Bronchus fibroblast of lung (primary cell): ENCODE measurements at places on chromosomes 1 and 21. TPM values are rescaled to one million over a fixed set of nuclear protein-coding genes. Genes with fewer than 3 reads are reported as not detected.

The BTBD8 gene
- total RNA-seq = 1.6 and 3.9 TPM in 2 replicates

The WDR3 gene
- 18.7 and 20.3 TPM in 2 replicates for total RNA-seq

The CCDC17 gene
- under 0.01 and 0.15 TPM in 2 replicates for total RNA-seq

The TMPRSS15 gene
- total RNA-seq = not detected in 2 replicates

The CSMD2 gene
- under 0.01 TPM in 2 replicates for total RNA-seq

The SRGAP2C gene
- 8.3 and 11.6 TPM in 2 replicates for total RNA-seq

The HUNK gene
- under 0.01 and 0.34 TPM in 2 replicates for total RNA-seq

The TPRG1L gene
- total RNA-seq = 10.6 and 10.9 TPM in 2 replicates

The PDC gene
- not detected in 2 replicates for total RNA-seq

The OR14C36 gene
- not detected in 2 replicates for total RNA-seq

The CFAP45 gene
- 0.30 and 0.84 TPM in 2 replicates for total RNA-seq

The MPL gene
- under 0.01 TPM in 1 of 2 replicates, not detected in the other for total RNA-seq

The ZNF648 gene
- under 0.01 TPM in 1 of 2 replicates, not detected in the other for total RNA-seq

The RHEX gene
- not detected in 2 replicates for total RNA-seq

The TAS1R1 gene
- total RNA-seq = 0.15 and 0.17 TPM in 2 replicates

The SUSD4 gene
- under 0.01 and 1.2 TPM in 2 replicates for total RNA-seq

The KIF1B gene
- 14.3 and 15.8 TPM in 2 replicates for total RNA-seq

The TSSK3 gene
- under 0.01 TPM in 1 of 2 replicates, not detected in the other for total RNA-seq

The HSD3B1 gene
- not detected in 2 replicates for total RNA-seq

The ACADM gene
- total RNA-seq = 18.1 and 21.5 TPM in 2 replicates

The ADORA3 gene
- total RNA-seq = not detected in 2 replicates

The NEGR1 gene
- 2.1 and 2.5 TPM in 2 replicates for total RNA-seq

The CR1L gene
- not detected in 2 replicates for total RNA-seq

The NMNAT1 gene
- 8.0 and 8.1 TPM in 2 replicates for total RNA-seq

The TNFRSF14 gene
- 4.5 and 7.7 TPM in 2 replicates for total RNA-seq

The FAM167B gene
- 0.30 and 0.50 TPM in 2 replicates for total RNA-seq

The BECN2 gene
- not detected in 2 replicates for total RNA-seq

The ARHGEF10L gene
- total RNA-seq = 9.1 and 10.7 TPM in 2 replicates

The CASQ1 gene
- 0.15 TPM in 1 of 2 replicates, not detected in the other for total RNA-seq

The ARF1 gene
- total RNA-seq = 589 and 617 TPM in 2 replicates

The CD1B gene
- not detected in 2 replicates for total RNA-seq

The CLIC6 gene
- total RNA-seq = under 0.01 and 0.15 TPM in 2 replicates

The HMGCL gene
- 40.7 and 43.7 TPM in 2 replicates for total RNA-seq

The FAM76A gene
- 5.7 and 7.6 TPM in 2 replicates for total RNA-seq

The UQCRHL gene
- total RNA-seq = 0.89 and 1.2 TPM in 2 replicates

The SPRR1A gene
- not detected in 2 replicates for total RNA-seq
